ENCODE measurements at places on chromosomes 4 and X.

GRCh38 chr4:8727546-8728510, 135.3 kb downstream of the CPZ start:
- no peak for DNase-seq

DNA sequence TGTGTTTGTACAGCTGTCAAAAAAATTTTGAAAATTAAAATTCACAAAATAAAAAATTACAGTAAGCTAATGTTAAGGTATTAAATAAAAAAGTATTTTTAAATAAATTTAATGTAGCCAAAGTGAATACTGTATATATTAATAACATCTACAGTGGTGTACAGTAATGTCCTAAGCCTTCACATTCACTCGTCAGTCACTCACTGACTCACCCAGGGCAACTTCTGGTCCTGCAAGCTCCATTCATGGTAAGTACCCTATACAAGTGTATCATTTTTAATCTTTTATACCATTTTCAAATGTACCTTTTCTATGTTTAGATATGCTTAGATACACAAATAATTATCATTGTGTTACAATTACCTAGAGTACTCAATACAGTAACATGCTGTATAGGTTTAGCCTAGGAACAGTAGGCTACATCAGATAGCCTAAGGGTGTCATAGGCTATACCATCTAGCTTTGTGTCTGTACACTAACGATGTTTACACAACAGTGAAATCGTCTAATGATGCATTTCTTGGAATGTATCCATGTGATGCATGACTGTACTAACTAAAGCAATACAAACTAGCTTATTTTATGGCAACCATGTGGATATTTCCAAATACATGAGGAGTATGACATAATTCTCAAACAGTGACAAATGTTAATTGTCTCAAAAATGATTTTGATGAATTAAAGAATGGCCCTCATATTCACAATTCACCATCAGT, 13.7 kb downstream of the DDX60 start:
- no peak for DNase-seq

DNA sequence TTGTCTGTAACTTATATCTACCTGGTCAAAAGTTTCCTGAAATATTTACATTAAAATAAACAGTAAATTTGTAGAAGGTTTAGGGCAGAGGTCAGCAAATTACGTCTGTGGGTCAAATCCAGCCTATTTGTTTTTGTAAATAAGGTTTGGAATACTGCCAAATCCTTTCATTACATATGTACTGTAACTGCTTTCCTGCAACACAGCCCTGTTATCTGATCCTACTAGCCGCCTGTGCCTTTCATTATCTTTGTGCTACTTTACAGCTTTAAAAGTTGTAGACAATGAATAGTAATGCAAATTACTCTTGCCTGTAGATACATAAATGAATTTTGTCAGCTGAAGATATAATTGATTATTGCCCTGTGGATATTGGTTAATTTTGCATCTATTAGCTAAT, 369.6 kb upstream of the SLC7A11 start:
- no peak for DNase-seq

DNA sequence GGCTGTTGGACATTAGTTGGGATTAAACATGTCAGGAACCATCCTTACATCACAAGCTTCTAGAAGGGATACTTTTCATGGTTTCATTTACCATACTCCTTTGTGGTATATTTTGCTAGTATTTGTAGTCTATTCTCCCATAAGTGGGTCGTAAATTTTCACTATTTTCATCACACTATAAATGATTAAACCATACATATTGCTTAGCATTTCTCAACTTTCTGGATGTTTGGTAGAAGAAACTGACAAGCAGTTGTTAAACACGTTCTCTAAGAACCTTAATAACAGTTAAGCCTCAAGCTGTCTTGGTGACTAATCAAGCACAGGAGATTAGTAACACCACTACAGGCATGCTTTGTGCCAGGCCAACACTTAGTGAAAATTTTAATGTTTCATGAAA, 375.5 kb downstream of the NAF1 start:
- DNase-seq = no peak

GRCh38 chrX:49675075-49675719, 20.6 kb downstream of the PAGE1 start:
- DNase-seq = no peak

DNA sequence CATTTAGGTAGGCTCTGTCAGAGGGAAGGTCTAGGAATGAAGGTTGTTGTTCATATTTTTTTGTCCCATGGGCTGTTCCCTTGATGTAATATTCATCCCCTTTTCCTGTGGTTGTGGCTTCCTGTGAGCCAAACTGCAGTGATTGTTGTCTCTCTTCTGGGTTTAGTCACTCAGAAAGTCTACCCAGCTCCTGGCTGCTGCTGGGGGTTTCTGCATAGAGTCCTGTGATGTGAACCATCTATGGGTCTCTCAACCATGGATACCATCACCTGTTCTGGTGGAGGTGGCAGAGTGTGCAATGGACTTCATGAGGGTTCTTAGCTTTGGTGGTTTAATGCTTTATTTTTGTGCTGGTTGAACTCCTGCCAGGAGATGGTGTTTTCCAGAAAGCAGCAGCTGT, 122.8 kb downstream of the ZC4H2 start:
- no peak for DNase-seq

DNA sequence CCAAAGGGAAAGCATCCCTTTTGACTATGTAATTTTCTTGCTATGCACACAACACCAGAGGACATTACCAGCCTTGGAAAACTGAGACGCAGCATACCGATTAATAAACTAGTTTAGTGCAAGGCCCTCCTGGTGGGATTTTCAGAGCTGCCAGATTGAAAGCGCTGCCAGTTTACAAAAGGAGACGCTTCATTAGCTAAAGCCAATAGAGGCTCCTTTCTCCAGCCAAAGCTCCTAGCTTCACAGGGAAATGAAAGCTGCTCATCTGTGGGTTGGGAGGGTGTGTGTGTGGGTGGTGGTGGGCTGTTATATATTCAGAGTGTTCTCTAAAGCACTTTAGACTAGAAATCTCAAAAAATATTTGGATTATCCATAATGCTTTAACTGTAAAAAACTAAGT, 32.4 kb downstream of the SPANXN4 start:
- DNase-seq = no peak

DNA sequence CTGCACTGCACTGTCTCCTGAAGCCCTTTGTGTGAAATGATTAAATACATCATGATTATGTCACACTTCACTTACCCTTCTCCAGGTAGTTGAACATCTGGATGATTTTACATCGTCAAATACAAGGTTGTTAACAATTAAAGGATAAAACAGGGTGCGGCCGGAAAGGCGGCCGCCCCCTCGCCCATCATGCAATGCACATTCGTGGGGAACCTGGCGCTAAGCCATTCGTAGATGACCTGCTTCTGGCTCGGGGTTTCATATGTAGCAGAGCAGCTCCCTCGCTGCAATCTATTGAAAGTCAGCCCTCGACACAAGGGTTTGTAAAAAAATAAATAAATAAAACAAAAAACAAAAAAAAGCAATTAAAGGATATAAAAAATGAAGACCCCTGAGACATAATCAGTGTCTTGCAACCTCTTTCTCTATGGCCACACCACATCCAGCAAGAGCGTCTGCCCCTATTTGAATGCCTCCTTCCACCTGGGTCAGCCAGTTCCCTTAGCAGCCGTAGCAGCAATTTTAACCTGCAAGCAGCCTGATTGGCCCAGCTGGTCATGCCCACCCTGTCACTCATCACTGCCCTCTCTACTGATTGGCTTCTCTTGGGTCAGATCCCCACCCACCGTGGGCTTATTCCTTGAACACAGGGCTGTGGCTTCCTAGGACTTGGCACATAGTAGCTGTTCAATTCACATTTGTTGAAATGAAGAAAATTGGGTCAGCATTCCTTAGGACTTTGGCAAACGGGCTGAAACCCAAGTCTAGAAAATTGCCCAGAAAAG, 147.8 kb upstream of the PSAPL1 start:
- DNase-seq = no peak

GRCh38 chr4:476501-476900, 22.5 kb downstream of the ZNF721 start:
- DNase-seq = no peak

GRCh38 chr4:36979533-36979932, 265.0 kb upstream of the NWD2 start:
- no peak for DNase-seq

DNA sequence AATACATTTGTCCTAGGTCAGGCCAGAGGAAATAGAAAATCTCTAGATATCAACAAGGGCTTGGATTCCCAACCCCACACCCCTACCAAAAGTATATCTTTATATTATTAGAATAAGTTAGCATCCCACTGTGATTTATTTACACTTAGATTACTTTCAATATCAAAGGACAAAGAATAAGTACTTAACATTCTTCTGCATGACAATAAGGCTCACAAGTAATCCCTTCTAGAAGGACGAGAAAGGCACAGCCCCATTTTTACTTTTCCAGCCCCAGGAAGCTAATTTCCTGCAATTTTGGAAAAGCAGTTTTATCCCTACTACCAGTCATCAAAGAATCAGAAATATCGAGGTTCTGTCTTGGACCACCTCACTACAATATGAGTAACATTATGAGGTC, 14.1 kb upstream of the SLITRK2 start:
- DNase-seq = no peak

DNA sequence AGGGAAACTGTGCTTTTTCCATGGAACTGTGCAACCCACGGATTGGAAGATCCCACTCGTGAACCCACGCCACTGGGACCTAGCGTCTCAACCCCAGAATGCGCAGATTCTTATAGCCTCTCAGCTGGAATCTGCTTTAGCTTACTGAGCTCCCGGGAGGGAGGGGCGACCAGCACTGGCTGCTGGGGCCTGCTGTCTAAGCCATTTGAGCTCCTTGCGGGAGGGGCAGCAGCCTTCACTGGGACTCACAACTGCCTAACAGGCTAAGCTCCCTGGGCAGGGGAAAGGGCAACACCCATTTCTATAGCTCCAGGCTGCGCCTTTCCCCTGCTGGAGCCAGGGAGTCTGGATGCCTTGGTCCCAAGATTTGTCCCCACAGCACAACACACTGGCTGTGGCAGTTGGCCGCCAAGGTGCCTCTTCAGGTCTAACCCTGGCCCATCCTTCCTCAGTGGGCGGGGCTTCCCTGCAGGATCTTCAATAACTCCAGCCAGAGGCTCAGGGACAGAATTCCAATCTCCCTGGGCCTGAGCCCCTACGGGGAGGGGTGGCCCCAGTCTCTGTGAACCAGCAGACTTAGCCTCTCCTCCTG, 451.7 kb upstream of the PITX2 start:
- DNase-seq = no peak

GRCh38 chr4:78885598-78885997, 53.6 kb downstream of the PAQR3 start:
- DNase-seq = no peak

GRCh38 chr4:134787315-134787714, 585.7 kb upstream of the PABPC4L start:
- DNase-seq = no peak

GRCh38 chr4:2400841-2401609, 17.4 kb downstream of the ZFYVE28 start:
- no peak for DNase-seq

GRCh38 chr4:102299354-102300107, 45.8 kb downstream of the SLC39A8 start:
- DNase-seq = no peak

- DNase-seq = no peak
Measured at GRCh38 chrX:109987884-109988283, 15.0 kb upstream of the TMEM164 start.

DNA sequence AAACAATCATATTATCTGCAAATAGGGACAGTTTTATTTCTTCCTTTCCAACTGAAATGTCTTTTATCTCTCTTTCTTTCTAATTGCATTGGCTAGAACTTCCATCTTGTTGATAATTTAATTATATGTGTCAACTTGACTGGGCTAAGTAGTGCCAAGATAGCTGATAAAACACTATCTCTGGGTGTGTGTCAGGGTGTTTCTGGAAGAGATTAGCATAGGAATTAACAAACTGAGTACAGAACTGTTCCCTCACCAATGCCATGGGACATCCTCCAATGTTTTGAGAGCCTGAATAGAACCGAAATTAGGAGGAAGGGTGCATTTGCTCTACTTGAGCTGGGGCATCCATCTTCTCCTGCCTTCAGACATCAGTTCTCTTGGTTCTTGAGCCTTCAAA, 1027.2 kb downstream of the FAT4 start:
- DNase-seq = no peak

DNA sequence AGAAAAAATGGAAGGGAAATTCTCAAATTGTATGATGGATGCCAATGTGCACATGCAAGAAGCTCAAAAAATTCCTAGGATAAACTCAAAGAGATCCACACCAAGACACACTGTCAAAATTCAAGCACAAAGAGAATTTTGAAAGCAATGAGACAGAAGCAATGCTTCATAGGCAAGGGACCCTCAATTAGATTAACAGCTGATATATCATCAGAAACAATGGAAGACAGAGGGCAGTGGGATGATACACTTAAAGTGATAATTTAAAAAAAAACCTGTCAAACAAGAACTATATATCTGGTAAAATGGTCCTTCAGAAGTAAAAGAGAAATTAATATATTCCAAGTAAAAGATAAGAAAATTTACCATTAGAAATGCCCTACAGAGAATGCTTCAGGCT, 306.3 kb upstream of the PCDH7 start:
- DNase-seq = no peak

- DNase-seq = no peak
Measured at GRCh38 chr4:40377512-40378365, 42.6 kb downstream of the CHRNA9 start.

DNA sequence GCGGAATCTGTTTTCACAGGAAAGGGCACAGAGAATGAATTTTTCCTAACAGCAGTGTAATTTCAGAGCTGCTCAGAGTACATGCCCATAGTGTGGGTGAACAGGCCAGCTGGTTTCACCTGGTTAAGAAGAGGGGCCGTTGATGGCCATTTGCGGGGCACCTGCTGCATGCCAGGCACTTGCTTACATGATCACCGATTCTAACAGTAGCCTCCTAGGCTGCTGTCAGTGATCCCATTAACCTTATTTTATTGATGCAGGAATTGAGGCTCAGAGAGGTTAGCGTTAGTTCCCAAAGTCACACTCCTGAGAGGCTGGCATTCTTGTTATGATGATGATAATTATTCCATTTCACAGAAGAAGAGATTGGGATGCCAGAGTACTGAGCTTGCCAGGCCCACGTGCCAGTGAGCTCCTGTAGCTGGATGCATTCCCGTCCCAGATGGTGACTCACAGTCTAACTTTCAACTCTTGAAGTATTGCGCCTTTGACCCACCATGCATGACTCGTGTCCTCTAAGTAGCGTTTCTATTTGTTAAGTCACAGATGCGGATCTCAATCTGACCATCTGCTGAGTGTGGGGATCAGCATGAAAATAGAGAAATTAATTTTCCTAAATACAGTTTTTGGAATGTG, 76.5 kb downstream of the PSAPL1 start:
- no peak for DNase-seq

DNA sequence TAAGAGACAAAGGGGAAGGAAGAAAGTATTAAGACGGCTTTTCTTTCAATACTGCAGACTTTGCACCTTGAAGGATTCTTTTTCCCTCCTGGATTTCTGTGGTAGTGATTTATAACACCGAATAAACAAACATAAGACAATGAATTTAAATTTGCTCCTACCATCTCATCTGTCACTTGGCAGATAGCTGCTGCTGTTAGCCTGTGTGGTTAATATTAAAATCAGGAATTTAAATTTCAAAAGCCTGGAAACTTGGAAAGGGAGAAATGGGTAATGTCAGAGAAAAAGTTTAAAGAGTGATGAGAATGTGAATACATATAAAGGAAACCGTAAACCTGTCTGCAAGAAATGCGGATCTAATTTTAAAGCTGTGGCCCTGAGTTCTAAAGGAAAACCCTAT, 3.4 kb downstream of the FAM149A start:
- DNase-seq = no peak
